ENCODE measurements at places on chromosomes 2 and 18.

- no peak for DNase-seq
Observed at GRCh38 chr2:176111309-176111663, 4.2 kb downstream of the HOXD11 start.

GRCh38 chr2:149662556-149662955 is 75.0 kb upstream of the MMADHC start:
- no peak for DNase-seq

- DNase-seq, result no peak
Observed at GRCh38 chr18:40250236-40250635, 1704.8 kb upstream of the PIK3C3 start.

DNA sequence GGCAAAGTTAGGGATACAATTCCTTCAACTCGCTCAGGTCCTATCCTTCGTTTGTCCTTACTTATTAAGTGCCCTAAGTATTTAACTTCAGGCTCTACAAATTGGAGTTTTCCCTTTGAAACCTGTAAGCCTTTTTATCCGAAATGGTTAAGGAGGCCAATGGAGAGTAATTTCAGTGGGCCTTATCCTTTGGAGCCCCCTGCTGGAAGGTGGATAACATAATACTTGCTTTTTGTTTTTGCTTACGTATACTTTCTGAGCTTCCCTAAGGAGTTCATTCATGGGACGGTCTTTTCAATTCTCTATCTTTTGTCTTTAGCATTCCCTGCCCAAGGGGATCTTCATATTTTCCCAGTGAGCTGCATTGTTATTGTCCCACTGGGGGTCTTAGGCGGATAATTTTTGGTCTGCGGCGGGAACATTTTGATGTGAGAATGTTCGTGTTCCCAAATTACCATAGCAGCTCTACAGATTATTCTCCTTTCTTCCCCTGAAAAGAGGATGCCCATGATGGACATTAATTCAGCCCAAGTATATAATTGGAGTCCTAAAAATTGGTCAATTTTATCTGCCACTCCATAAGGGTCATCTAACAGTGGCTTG is 34.4 kb upstream of the TRAPPC8 start:
- no peak for DNase-seq

DNA sequence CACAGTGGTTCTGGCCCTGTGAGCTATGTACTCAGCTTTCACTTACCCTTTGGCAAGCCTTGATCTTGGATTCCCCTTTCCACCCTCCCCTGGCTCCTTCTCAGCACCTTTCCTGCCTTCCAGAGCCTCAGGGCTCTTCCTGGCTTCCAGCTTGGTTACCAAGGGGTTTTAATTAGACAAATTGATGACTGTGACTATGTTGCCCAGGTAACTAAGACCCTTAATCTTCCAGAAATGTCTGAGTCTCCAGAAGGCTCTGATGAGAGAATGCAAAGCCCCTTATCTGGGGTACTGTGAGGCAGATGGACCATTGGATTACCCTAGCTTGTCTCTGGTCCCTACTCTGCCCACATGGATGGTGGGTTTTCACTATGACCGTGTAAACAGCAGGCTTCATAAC is 174.2 kb downstream of the LOXHD1 start:
- no peak for DNase-seq
